Activated T-cell treated with anti-CD3 and anti-CD28 coated beads, Interleukin-2, amount 50 U/mL, for 4 hours (primary cell): ENCODE measurements at places on chromosomes 12 and 14.

GRCh38 chr12:102438047-102438826 is 42.1 kb downstream of the IGF1 start:
- no peak for DNase-seq

GRCh38 chr14:54355698-54356097 is 41.1 kb upstream of the CDKN3 start:
- DNase-seq, result no peak

DNA sequence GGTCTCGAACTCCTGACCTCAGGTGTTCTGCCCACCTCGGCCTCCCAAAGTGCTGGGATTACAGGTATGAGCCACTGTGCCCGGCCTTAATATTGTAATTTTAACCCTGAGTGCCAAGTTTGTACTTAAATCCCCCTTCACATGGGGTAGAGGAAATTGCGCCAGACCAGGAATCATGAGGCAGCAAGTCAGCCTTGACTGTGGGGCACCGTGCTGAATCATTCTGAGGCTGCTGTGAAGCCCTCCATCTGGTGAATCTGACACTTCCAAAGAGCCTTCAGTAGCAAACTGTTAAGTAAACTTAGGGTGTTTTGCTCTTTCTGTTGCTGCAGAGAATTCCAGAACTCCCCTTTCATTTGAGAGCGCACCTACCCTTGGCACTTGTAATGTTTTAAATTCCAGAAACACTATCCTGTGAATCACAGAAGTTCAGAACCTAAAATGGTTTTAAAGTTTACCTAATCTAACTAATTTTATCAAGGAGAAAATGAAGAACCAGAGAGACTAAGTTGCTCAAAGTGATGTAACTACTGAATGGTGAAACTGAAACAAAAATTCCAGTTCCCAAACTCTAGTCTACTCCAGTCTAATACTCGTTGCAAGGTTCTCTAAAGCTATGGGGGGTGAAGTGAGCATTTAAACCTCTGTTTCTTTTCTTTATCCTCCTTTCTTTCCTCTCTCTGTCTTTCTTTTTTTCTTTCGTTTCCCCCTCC is 7.5 kb downstream of the HEBP1 start:
- no peak for DNase-seq

- DNase-seq, result peak; percentile 36
Observed at GRCh38 chr12:52873832-52874572, 25.2 kb upstream of the KRT78 start.

GRCh38 chr12:41972196-41972595 is 172.5 kb downstream of the GXYLT1 start:
- DNase-seq, result no peak

- DNase-seq, result no peak
Observed at GRCh38 chr14:38238878-38239277, 17.0 kb downstream of the CLEC14A start.

GRCh38 chr14:94016446-94016976 is 9.6 kb upstream of the OTUB2 start:
- DNase-seq, result no peak

DNA sequence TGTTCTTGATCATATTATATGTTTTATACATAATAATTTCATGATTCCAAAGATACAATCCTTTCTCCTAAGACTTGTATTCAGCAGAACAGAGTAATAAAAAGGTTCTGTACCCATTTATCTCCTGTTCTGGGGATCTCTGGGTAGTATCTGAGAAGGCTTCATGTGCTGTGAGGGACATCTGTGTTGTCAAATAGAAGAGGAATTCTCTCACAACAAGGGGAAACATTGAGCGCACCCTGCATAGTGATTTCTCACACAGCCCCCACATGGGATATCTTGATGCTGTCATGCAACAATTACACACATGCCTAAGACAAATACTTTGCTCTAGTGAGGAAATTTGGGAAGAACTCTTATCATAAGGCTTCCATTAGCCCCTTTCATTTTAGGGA is 101.8 kb upstream of the ATF1 start:
- DNase-seq, result no peak

DNA sequence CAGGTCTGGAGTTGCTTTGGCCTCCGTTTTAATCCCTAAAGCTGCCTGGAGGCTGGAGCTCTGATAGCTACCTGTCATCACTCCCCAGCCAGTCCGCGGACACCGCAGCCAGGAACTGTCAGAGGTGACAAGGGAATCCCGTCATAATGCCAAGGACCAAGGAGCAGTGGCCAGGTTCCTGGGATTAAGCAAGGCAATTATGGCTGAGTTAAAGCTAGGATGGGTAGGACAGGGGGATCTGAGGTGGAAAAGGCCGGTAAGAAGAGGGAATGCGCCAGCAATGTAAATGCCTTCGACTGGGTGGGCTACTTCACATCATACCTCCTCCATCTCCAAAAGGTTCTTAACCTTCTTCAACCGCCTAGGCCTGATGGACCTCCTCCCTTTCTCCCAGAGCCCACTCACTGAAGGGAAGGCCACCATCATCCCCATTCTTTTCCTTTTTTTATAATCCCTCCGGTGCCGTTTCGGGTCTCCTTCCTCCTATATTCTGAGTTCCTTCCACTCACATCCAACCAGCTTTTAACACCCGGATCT is 1.9 kb downstream of the PPP1R3E start:
- no peak for DNase-seq

GRCh38 chr12:90399357-90399756 is 555.6 kb downstream of the CCER1 start:
- no peak for DNase-seq
